ENCODE measurements at places on chromosomes 1 and 21.

- no peak for DNase-seq
Observed at GRCh38 chr1:42482635-42483153, 19.6 kb downstream of the CCDC30 start.

DNA sequence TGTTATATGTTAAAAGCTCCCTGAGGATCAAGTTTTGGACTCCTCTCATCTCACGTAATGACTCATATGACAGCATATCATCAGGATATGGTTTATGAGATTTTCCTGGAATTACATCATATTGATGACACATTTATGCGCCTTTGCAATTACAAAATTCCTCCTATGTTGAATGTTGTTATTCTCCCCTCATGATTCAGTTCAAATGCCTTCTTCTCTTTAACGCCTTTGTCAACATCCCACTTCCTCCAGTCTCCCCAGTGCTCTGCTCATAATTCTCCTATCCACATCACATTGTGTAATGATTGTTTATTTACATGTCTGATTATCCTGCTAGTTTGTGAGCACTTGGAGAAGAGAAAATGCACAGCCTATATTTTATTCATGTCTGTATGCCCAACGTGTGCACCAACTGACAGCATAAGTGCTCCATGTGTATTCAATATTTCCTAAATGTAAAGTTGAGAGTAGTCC lies 80.9 kb upstream of the BACH1 start:
- DNase-seq, result no peak

- no peak for DNase-seq
Observed at GRCh38 chr1:15797614-15798390, 9.6 kb downstream of the UQCRHL start.

DNA sequence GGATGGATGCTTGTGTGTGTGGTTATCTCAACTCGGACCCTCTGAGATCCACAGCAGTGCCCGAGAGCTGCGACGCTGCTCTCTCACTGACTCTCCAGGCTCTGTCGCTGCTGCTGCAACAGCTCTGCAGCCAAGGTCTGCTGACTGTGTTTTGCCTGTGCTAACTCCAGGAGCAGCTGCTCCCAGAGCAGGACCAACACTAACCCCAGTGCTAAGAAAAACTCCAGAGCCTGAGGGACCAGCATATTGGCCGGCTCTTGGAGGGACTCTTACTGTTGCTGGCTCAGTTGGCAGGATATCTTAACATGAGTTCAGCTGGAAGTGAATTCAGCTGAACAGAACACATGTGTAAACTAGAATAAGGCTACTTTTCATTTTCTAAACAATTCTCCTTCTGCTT lies 4.4 kb downstream of the LCE2C start:
- DNase-seq, result no peak

GRCh38 chr1:69639159-69639558 lies 71.4 kb downstream of the LRRC7 start:
- DNase-seq, result no peak

GRCh38 chr1:205973377-205974232 lies 29.6 kb downstream of the RAB7B start:
- no peak for DNase-seq

GRCh38 chr1:208183977-208184911 lies 59.9 kb downstream of the PLXNA2 start:
- no peak for DNase-seq

- no peak for DNase-seq
Observed at GRCh38 chr21:33007747-33008146, 18.0 kb upstream of the OLIG2 start.

DNA sequence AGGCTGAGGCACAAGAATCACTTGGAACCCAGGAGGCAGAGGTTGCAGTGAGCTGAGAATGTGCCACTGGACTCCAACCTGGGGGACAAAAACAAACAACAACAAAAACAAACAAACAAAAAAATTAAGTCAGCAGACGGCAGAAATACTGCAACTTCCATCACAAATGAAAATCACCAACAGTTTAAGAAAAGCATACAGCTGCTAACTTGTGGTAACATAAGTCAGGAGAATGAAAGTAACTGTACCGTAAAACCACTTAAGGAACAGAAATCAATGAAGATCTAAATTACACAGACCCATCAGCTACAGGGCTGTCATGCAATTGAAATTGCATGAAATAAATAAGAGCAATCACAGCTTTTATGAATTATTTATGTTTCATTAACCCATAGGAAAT lies 25.0 kb downstream of the MCOLN2 start:
- no peak for DNase-seq

- no peak for DNase-seq
Observed at GRCh38 chr1:184890539-184890973, 83.8 kb downstream of the NIBAN1 start.

DNA sequence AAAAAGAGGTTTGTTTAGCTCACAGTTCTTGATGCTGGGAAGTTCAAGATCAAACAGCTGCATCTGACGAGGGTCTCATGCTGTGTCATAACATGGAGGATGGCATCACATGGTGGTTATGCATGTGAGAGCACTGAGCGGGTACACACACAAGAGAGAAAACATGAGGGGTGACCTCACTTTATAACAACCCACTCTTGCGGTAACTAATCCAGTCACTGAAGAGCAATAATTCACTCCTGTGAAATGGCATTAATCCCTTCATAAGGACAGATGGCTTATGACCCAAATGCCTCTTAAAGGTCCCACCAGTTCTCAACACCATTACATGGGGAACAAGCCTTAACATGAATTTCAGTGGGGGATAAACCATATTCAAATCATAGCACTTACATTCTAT lies 23.2 kb upstream of the CHIT1 start:
- no peak for DNase-seq

DNA sequence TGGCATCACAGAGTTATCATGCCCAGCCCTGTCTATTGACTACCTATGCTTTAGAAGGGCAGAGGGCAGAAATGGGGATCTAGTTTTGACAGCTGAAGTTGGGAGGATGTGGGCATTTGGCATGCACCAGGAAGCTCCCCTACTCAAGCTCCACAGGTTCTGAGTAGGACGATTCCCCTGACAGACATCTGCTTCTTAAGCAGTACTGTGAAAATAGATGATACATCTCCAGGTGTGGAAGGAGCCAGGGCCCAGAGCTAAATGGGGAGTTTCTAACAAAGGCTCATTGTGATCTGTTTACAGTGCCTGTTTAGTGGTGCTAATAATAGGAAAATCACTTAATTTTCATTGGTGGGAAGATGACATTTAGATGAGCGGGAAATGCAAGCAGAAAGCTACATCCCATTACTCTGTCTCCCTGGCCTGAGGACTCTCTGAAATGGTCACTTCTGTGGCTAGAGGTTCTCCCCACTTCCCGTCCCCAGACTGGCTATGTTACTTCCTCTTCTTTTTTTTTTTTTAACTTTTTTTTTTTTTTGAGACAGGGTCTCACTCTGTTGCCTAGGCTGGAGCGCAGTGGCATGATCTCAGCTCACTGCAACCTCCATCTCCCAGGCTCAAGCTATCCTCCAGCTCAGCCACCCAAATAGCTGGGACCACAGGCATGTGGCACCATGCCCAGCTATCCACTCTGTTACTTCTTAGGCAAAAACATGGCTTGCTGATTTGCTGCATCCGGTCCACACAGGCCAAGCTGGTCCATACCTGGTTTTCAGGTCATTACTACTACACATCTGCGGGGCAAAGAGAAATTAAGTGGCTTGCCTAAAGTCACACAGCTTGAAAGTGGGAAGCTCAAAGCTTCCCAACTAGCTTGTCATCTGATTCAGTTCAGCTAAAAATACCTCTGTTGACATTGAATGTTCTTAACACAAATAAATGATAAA lies 23.2 kb upstream of the CNIH3 start:
- DNase-seq, result no peak

DNA sequence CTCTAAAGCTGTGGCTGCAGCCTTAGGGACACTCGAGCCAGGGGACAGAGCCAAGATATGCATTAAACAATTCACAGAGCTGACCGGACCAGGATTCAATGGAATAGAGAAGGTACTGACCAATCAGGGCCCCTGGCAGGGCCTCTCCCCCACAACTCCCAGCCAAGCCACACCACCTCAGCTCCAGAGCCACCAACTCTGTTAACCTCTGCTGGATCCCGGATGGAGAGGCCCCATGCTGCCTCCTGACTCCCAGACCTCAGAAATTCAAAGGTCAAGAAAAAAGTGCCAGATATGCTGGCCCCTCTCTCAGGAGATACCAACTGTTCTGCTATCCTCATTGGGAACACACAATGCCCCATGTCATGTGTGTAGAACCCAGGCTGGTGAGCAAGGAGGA lies 62.1 kb downstream of the CD46 start:
- DNase-seq, result no peak

- no peak for DNase-seq
Observed at GRCh38 chr1:43786201-43786958, 79.0 kb downstream of the ST3GAL3 start.

DNA sequence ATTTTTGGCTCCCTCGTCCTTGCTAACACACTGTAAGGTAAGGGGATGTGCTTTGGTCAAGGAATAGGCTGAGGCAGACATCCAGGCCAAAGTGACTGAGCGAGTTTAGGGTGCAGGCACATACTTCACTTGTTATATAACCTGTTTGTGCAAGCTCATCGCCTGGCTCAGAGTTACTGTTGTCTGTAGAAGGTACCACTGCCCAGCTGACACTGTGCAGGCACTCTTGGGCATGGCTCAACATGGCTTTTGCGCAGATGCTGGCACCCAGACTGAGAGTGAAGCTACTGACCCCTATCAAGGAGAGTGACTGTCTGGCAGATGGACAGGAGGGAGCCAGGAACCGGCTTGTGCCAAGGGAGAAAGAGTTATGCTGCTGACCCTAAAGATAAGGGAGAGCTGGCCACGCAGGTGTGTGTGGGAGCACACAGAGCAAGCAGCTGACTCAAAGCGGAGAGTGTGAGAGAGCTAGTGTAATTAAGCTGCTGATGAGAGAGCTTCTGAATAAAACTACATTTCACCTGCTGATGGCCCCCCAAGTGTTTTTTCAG lies 307.3 kb upstream of the USP24 start:
- DNase-seq, result no peak

GRCh38 chr1:225517697-225518096 lies 89.9 kb upstream of the LBR start:
- DNase-seq, result no peak

- DNase-seq, result no peak
Observed at GRCh38 chr1:209993061-209993830, 55.2 kb downstream of the SYT14 start.

DNA sequence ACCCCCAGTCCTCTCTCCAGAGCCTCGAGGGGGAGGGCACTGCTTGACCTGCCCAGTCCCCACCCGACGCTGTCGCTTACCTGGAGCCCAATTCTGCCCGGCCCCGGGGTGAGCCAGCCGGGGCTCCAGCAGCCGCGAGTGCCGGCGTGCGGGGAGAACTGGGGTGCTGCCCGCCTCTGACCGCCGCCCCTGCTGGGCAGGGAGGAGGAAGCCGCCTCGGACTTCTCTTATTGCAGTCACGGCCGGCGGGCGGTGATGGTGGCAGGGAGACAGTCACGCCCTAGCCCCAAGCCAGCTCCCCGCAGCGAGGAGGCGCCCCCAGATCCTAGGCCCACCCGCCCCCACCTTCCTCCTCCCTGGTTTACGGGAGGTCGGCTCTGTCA lies at the start of gene FGR:
FGR (minus strand) TSS at position 201 of the 383 bp plus-strand sequence. CDS start 11,269 bp downstream, outside the sequence.
- DNase-seq, result no peak

- DNase-seq, result no peak
Observed at GRCh38 chr1:174721246-174721645, 273.5 kb downstream of the GPR52 start.

DNA sequence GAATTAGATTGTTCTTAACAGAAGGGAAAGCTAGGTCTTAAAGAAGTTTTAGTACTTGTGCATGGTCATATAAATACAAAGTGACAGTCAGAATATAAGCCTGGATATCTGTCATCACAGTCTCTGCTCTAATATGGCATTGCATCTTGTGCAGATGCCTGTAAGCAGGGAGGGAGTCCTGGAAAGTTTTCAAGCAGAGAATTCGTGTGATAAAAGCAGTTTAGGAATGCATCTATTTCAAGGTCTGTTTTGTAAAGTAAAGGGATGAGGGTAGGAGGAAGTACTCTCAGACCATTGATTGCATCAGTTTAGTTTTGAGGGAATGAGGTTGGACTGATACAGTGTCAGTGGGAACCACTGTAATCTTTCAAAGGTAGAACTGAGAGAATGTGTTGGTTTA lies 30.6 kb downstream of the IARS2 start:
- no peak for DNase-seq

GRCh38 chr1:47727697-47728085 lies 269.5 kb downstream of the TRABD2B start:
- DNase-seq, result no peak

DNA sequence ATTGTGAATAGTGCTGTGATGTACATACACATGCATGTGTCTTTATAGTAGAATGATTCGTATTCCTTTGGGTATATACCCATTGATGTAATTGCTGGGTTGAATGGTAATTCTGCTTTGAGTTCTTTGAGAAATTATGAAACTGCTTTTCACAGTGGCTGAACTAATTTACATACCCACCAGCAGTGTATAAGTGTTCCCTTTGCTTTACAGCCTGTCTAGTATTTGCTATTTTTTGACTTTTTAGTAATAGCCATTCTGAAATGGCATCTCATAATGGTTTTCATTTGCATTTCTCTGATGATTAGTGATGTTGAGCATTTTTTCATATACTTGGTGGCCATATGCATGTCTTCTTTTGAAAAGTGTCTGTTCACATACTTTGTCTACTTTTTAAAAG lies 54.5 kb upstream of the FAM78B start:
- DNase-seq, result no peak

DNA sequence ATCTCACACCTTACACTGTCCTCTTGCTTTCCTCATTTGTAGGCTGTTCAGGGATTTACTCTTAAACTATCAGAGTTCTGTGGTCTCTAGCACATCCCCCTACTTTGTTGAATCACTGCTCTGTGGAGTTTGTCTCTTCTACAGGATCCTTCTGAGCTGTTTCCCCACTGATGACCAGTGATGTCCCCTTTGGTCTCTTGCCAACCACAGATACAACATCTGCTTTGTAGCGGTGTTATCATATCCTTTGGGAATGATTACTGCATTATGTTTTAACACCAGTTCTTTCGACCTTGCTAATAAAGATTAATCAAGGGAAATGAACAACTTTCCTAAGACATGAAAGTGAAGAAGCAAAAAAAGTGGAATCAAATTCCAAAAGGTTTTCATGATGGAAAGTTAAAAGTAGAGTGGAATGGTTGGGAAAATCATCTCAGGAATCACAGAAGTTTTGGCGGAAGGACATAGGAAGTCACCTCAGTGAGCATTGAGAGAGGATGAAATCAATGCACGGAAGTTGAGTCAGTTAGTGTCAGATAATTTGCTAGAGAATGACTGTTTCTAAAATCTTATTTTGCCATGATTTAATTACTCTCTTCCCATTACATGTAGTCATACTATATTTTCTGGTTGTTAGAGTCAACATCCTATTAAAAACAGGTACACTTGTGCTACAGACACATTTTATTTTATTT lies 11.2 kb downstream of the OR10K2 start:
- no peak for DNase-seq

DNA sequence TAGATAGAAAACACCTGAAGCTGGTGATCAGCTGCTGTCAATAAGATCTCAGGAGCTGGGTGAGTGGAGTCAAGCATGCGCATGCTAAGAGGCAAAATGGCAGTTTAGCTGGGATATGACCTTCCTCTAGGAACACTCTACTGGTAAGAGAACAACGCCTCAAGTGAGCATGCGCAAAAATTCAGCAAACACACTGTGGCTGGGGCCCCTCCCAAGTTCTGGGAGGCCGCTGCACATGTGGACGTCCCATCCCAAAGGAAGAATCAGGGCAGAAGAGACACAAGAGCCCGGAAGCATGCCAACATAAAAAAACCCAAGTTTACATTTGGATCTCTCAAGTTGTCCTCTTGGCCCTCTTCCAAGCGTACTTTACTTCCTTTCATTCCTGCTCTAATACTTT lies 126.3 kb upstream of the F3 start:
- DNase-seq, result no peak

GRCh38 chr1:221169447-221169889 lies 290.2 kb downstream of the HLX start:
- no peak for DNase-seq

- no peak for DNase-seq
Observed at GRCh38 chr1:185463011-185463410, 146.0 kb upstream of the IVNS1ABP start.

All from right renal pelvis (tissue), 4 donors.